ENCODE measurements at places on chromosomes 5 and 9. TPM values are rescaled to one million over a fixed set of nuclear protein-coding genes. Genes with fewer than 3 reads are reported as not detected.

SEMA6A gene
- total RNA-seq, result 98.1 TPM

PKN3 gene
- 9.4 TPM for total RNA-seq

SH3PXD2B gene
- total RNA-seq, result 30.6 TPM

SH3RF2 gene
- total RNA-seq, result 106 TPM

OR1N1 gene
- total RNA-seq, result not detected

PCDHGA10 gene
- total RNA-seq, result 6.2 TPM

CYSTM1 gene
- 382 TPM for total RNA-seq

FYB1 gene
- 24.7 TPM for total RNA-seq

SCAMP1 gene
- total RNA-seq, result 35.9 TPM

G3BP1 gene
- total RNA-seq, result 135 TPM

CAMK2A gene
- 5.0 TPM for total RNA-seq

RABL6 gene
- total RNA-seq, result 91.0 TPM

CATSPER3 gene
- total RNA-seq, result 1.0 TPM

CCNO gene
- total RNA-seq, result 14.4 TPM

IL4 gene
- total RNA-seq, result not detected

CERT1 gene
- total RNA-seq, result 59.9 TPM

BSPRY gene
- total RNA-seq, result 16.0 TPM

IQGAP2 gene
- 119 TPM for total RNA-seq

NAIP gene
- 21.3 TPM for total RNA-seq

FOXD4 gene
- total RNA-seq, result 0.43 TPM

CD74 gene
- 1,336 TPM for total RNA-seq

OLFML2A gene
- total RNA-seq, result 12.7 TPM

PGM5 gene
- total RNA-seq, result 96.0 TPM

PCDHA6 gene
- 2.0 TPM for total RNA-seq

CRB2 gene
- total RNA-seq, result 0.06 TPM

PCDHGA5 gene
- total RNA-seq, result 3.3 TPM

SH2D3C gene
- 9.1 TPM for total RNA-seq

GDA gene
- 70.0 TPM for total RNA-seq

RXFP3 gene
- total RNA-seq, result not detected

CBY3 gene
- not detected for total RNA-seq

GARNL3 gene
- total RNA-seq, result 17.1 TPM

IGIP gene
- 17.6 TPM for total RNA-seq

SLC6A19 gene
- total RNA-seq, result 179 TPM

SPATA31A7 gene
- total RNA-seq, result not detected

SPATA31C1 gene
- total RNA-seq, result not detected

ZNF883 gene
- 4.5 TPM for total RNA-seq

ARID3C gene
- total RNA-seq, result not detected

PCDHB4 gene
- total RNA-seq, result 5.2 TPM
